AG04450 (cell line): ENCODE measurements at places on chromosomes 4 and X.
A peak's percentile ranks its signal among the peaks of the same experiment; 100 is the strongest.

- no peak for DNase-seq
These were observed 45.7 kb upstream of the AGA start for GRCh38 chr4:177487977-177488376.

- DNase-seq: no peak
These were observed 48.5 kb downstream of the TLL1 start for GRCh38 chr4:165921546-165921945.

GRCh38 chrX:140389331-140389730 is 115.5 kb downstream of the SOX3 start:
- DNase-seq: no peak

DNA sequence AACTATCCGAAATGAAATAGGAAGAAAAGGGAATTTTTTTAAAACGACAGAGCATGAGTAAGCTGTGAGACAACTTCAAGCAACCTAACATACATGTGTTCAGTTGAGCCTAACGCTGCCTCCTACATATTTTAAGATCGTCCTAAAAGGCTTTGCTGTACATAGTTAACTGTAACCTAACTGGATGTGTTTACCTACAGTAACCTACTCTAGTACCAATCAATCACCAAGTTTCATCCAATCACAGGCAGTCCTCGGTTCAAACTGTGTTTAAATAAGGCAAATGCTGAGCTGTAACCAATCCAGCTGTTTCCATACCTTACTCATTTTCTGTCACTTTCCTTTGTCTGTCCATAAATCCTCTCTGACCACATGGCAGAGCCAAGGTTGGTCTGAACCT is 17.1 kb downstream of the RCHY1 start:
- DNase-seq: no peak

GRCh38 chr4:168654104-168654847 is 157.4 kb downstream of the PALLD start:
- no peak for DNase-seq

- DNase-seq: no peak
These were observed 60.2 kb downstream of the MAOB start for GRCh38 chrX:43822014-43822413.

GRCh38 chrX:5324546-5324945 is 904.1 kb downstream of the NLGN4X start:
- no peak for DNase-seq

DNA sequence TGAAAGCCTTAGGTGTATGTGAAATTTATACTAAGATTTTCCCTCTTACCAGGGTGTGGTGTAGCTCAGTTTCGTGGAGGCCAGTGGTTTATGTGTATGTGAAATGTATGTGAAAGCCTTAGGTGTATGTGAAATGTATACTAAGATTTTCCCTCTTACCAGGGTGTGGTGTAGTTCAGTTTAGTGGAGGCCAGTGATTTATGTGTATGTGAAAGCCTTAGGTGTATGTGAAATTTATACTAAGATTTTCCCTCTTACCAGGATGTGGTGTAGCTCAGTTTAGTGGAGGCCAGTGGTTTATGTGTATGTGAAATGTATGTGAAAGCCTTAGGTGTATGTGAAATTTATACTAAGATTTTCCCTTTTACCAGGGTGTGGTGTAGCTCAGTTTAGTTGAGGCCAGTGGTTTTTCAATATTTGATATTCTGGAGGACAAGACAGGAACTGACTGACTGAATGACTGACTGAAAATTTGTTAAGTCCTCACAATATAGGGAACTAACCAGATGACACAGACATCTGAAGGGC is 143.7 kb downstream of the NEXMIF start:
- no peak for DNase-seq

GRCh38 chr4:140059159-140059558 is 94.8 kb downstream of the MAML3 start:
- DNase-seq: no peak

GRCh38 chr4:55071951-55072350 is 53.4 kb downstream of the KDR start:
- no peak for DNase-seq

GRCh38 chr4:101232074-101232776 is 115.1 kb downstream of the PPP3CA start:
- no peak for DNase-seq

- DNase-seq: no peak
These were observed 37.6 kb downstream of the ARFIP1 start for GRCh38 chr4:152817331-152817730.

GRCh38 chrX:110614596-110614995 is 181.0 kb downstream of the CHRDL1 start:
- DNase-seq: no peak

- no peak for DNase-seq
These were observed 62.4 kb upstream of the RXFP1 start for GRCh38 chr4:158459085-158459820.

- DNase-seq: no peak
These were observed 208.8 kb downstream of the OR13H1 start for GRCh38 chrX:131752493-131753198.

- DNase-seq: no peak
These were observed 130.1 kb downstream of the KDM6A start for GRCh38 chrX:45003085-45003484.

DNA sequence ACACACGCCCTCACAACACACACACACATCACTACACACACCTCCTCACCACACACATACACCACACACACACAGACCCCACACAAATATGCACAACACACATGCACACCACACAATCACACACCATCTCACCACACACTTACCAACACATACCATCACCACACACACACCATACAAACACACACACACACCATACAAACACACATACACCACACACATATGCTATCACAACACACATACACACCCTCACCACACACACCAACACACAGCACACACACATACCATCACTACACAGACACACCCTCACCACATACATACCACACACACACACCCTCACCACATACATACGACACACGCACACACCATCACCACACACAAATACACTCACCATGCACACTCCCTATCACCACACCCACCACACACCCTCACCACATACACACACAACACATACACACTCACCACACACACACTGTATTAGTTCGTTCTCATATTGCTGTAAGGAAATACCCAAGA is 107.0 kb downstream of the DCTD start:
- no peak for DNase-seq

DNA sequence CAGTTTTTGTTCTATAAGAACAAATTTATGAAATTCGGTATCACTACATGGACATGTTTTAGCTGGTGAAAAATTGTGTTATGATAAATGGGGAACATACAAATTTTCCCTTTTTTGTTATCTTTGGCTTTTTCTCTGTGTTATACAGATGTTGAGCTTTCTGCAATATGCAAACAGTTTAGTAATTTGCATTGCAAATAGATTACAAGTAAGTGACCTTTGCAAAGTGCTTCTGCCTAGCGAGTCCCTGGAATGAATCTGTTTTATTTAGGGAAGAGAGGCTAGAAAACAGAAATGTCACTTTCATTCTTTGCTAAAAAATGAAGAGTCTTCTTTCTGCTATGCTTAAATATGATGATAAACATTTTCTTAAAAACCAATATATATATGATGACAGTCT is 461.0 kb downstream of the RPA4 start:
- DNase-seq: no peak

- no peak for DNase-seq
These were observed 7.5 kb upstream of the HAUS7 start for GRCh38 chrX:153477901-153478300.

GRCh38 chr4:146146918-146147317 is 28.6 kb upstream of the LSM6 start:
- no peak for DNase-seq

- no peak for DNase-seq
These were observed 141.6 kb downstream of the SPATA18 start for GRCh38 chr4:52192721-52193135.

DNA sequence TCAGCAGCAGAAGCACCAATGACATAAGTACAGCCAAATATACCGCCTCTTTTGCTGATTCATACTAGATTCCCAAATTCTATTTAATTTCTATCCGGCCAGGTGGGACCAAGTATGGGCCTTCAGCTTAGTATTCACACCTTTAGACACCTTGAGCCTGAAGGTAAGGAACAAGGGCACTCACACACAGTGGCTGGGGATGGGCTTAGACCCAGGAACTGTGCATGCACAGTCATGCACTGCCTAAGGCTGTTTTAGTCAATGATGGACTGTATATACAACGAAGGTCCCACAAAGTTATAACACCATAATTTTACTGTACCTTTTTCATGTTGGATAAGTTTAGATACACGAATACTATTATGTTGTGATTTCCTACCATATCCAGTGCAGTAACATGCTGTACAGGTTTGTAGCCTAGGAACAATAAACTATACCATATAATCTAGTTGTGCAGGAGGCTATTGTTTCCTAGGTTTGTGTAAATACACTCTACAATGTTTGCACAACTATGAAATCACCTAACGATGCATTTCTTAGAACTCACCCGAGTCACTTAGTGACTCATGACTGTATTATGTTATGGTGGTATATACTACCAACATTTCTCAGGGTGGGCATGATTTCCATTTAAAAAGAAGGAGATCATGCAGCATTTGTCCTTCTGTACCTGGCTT is 9.7 kb upstream of the CLNK start:
- DNase-seq: no peak

GRCh38 chr4:54780149-54780495 is 122.4 kb downstream of the KIT start:
- DNase-seq: no peak

- no peak for DNase-seq
These were observed 25.6 kb downstream of the ELF4 start for GRCh38 chrX:130084631-130085237.

DNA sequence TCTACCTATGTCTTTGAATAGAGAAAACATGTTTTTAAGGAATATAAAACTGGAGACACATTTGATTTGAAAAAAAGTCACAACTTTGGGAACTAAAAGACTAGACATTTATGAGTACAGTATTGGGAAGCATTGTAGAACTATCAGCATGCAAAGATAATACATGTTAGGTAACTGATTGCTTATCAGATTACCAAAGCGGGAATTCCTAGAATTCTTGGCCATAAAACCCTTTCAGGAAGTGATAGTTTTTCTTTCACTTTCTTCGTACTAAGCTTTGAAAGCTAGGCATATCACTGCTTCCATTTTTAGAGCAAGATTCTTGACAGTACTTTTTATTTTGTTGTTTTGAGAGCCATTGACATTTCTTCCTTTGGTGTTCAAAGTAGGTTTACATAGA is 646.6 kb upstream of the PITX2 start:
- DNase-seq: no peak

- DNase-seq: no peak
These were observed 36.5 kb upstream of the CEP135 start for GRCh38 chr4:55912249-55912648.

DNA sequence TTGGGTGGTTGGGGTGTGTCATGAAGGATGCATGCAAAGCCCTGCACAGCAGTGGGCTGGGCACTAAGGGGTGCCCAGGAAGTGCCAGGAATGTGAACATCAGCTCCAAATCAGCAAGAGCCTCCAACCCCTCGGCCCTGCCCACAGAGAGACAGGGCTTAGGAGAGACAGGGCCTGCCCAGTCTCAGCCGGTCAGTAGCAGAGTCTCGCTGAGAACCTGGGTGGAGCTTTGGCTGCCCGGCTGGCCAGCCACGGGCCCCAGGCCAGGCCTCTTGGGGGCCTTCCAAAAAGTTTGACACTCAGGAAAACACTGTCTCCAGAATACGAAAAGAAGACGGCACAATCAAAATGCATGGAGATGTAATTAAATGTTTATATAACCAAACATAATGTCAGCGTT is 4.3 kb upstream of the MXD4 start:
- no peak for DNase-seq

DNA sequence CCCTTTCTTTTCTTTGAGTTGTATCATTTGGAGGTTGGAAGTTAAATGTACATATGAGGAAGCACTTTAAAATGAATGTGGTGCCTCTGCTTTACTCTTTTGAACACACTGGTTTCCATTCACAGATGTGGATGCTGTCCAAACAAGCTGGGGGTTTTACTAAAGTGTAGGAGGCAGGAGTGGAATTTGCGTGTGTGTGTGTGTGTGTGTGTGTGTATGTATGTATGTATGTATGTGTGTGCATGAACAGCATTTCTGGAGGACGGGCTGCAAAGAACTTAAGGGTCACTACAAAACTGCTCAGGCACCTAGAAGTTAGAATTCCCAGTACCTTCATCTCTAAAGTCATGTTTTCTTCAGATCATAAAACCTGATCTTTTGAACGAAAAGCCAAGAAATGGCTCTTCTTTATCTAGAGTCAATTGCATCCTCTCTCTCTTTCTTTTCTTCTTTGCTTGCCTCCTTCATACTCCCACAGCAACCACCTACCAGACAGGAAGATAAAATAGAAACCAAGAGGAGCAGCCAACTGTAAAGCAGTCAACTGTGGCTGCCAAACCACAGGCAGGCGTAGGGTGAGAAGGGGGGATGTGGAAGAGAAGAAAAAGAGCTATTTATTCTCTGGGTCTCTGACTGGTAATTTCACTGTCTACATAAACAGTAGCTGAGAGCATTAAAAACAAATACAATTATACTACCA is 177.0 kb upstream of the RASGEF1B start:
- DNase-seq: no peak

GRCh38 chrX:133923113-133923512 is 62.3 kb downstream of the GPC3 start:
- no peak for DNase-seq

DNA sequence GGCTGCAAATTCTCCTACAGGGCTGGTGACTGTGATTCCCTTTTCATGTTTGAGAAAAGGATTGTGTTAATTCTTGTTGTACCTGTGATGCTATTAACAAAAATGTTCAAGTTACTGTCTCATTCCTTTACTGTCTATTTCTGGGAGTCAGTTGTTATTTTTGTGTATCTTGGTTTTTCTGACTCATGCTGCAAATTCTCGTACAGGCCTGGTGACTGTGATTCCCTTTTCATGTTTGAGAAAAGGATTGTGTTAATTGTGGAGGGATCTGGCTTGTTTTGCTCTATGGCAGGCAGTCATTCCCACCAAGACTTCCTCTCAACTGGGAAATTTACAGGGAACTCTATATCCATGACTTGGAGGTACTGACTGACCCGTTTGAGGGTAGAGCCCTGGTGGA is 693.4 kb upstream of the INTU start:
- peak; percentile 32 for DNase-seq

DNA sequence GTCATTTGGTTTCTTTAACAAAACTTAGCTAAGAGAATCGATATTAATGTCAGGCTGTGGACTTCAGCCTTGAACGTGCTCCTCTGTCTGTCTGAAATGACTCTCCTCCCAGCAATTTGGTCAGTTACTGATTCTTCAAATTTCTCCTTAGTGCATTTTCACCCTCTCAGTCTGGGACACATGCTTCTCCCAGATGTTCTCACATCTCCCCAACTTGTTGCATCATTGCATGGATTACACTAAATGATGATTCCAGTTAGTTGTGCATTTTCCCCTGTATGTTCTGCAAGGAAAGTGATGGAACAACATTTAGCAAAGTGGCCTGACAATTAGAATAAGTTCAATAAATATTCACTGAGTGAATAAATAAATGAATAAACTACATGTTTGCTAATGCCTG is 94.4 kb downstream of the NLGN4X start:
- DNase-seq: no peak

DNA sequence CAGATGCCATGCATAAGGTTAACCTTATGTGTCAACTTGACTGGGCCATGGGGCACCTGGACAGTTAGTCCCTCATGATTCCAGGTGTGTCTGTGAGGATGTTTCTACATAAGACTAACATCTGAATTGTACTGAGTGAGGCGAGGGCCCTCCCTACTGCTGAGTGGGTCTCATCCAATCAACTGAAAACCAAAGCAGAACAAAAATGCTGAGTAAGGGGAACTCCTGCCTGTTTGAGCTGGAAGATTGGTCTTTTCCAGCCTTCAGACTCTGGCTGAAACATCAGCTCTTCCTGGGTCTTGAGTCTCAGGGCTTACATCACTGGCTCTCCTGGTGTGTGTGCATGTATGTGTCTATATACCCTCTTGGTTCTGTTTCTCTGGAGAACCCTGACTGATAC is 13.8 kb downstream of the NELFA start:
- DNase-seq: no peak
